ENCODE measurements at places on chromosomes 7 and 10.

DNA sequence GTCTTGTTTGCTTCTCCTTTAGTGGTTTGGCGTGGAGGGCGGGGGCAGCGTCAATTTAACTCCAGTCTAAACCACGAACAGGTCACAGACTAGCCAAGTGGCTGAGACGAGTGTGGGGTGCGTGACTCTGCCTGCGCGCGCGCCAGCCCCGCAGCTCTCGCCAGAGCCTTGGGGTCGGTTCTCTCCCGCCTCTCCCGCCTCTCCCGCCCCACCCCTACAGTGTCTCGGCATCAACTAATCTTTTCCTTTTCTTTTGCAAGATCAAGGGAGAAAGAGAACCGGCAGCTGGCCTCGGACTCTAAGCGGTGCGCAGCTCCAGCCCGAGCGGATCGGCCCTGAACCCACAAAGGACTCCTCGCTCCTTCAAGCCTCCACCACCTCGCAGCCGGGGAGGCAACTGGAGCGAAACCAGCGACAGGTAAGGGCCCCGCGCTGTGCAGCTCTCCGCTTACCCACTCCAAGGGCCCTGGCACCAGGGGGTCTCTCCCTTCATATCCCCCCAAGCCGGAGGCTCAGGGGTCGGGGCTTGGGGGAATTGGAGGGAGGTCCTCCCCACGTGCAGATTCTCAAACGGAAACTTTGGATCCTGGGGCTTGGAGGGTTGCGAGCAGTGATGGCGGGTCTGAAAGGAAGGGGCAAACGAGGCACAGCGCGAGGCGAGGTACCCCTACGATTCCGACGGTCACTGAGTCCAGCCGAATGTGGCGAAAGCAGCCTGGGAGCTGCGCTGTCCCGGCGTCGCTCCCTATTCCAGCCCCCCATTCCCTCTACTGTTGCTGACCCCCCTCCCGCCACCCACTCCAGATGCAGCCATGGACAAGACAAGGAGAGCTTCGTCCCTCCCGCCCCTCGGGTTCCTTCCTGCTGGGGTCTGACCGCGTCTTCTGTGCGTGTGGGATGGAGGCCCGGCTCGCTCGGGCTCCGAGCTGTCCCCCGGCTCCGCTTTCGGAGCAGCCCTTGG, 829 bp downstream of the CHRM2 start:
- DNase-seq: no peak

DNA sequence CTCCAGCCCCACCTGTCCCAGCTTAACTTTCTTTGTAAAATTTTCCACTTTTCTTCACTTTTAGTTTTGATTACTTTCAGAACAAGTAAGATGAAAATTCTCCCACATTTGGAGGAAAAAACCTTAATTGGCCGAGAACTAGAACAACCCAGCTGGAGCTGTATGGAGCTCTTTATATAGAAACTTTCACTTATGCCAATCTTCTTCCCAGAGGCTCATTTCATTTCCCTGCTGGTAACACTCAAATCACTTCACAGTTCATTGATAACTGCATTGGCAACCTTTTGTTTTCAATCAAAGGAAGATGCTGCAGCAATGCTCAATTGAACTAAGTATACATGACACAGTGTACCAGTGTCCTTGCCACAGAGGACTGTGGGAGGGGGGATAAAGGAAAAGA, 176.2 kb upstream of the NOBOX start:
- no peak for DNase-seq

- no peak for DNase-seq
Measured at GRCh38 chr10:89115876-89116627, 91.1 kb downstream of the CH25H start.

- DNase-seq: no peak
Measured at GRCh38 chr10:68553138-68553537, 7.0 kb upstream of the TET1 start.

GRCh38 chr7:74429153-74429747, 24.5 kb upstream of the GTF2IRD1 start:
- no peak for DNase-seq

DNA sequence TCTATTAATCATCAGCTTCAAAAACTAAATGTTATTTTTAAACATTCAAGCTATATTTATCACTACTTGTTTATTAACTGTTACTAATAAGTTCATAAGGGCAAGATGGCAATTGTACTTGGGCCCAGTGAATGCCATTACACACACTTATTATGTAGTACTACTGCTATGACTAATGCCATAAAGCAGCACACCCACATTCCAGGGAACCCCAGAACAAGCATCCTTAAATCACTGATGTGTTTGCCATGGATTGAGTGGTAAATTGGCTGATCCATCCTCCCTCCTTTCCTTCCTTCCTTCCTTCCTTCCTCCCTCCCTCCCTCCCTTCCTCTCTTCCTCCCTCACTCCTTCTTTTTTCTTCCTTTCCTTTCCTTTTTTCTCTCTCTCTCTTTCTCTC, 37.4 kb upstream of the RSU1 start:
- no peak for DNase-seq

DNA sequence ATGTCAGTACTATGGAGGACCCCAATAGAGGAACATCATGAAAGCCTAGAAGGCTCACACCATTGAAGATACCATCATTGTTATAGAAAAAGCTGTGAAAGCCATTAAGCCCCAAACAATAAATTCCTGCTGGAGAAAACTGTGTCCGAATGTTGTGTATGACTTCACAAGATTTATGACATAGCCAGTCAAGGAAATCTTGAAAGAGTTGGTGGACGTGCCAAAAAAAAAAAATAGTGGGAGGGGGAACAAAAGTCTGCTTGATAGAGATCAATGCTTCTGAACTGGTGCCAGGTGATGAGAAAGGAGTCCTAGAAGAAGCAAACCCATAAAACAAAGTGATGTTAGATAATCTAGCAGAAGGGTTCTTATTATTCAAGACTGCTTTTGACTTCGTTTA, 41.2 kb downstream of the RALA start:
- no peak for DNase-seq

DNA sequence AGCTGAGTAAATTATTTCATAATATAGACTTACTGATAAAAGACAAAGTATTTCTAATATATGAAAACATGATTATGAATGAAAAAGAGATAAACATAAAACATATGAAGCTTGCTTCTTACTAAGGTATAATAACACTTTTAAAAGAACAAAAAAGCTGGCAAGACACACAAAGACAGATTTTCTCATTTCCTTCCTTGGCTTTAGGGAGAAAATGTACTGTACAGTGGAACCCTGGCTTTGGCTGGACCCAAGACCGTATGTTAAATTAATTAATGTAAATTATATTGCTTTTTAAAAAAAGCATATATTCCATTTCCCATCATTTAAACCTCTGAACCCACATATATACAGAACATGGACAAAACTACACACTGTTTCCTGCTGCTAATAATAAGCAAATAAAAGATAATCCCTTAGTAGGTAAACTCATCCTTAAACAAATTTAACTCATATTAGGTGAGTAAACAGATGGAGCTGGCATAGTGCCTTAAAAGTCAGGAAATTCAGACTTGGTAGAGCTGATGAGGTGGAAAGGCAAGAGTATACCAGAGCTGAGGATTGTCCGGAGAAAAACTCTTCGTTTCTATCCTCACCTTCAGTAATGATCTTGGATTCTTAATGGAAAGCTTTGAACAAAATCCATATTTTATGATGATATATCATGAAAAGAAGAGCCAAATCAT, 1016.4 kb upstream of the KCND2 start:
- no peak for DNase-seq

GRCh38 chr7:134619627-134620331, 26.9 kb upstream of the BPGM start:
- no peak for DNase-seq

- peak; percentile 49 for DNase-seq
Measured at GRCh38 chr7:43108255-43109011, 4.0 kb upstream of the HECW1 start.

DNA sequence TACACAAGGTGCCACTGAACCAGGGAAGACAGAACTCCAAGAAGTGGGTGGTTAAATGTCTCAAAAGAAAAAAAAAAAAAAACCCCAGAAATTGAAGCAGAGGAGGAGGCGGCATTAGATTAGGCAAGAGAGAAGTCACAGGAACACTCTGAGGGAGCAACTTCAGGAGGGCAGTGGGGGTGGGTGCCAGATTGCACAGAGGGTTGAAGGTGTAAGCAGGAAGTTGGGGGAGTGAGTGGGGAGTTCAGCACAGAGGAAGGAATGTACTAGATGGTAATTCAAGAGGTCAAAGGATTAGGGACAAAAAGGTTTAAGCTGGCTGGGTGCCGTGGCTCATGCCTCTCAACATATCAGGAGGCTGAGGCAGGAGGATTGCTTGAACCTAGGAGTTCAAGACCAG, 110.0 kb upstream of the PDLIM1 start:
- DNase-seq: no peak

DNA sequence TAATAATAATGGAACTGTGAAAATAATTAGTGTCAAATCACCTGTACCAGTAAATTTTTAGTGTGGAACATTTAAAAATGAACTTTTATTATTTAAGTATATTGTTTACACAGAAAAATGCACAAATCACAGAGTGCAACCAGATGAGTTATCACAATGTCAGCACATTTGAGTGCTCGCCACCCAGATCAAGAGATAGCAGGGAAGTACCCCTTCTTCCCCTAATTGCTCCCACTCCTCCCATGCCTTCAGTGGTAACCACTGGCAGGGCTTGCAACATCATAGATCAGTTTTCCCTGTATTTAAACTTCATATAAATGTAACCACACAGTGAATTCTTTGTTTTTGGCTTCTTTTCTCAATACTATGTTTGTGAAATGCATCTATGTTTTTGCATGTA, 7.8 kb upstream of the GPR141 start:
- DNase-seq: no peak

GRCh38 chr10:71719464-71720201, at the start of gene C10orf105:
Gene C10orf105 (minus strand): TSS chr10:71719778. CDS start chr10:71716337, 3,441 bp downstream.
- DNase-seq: no peak

GRCh38 chr7:95467912-95468607, 17.7 kb upstream of the ASB4 start:
- no peak for DNase-seq

GRCh38 chr10:84965468-84965867, 637.1 kb downstream of the CCSER2 start:
- DNase-seq: no peak

GRCh38 chr7:149291781-149292461, 29.9 kb downstream of the ZNF783 start:
- DNase-seq: no peak

GRCh38 chr7:18962031-18962430, 155.4 kb downstream of the TWIST1 start:
- no peak for DNase-seq

DNA sequence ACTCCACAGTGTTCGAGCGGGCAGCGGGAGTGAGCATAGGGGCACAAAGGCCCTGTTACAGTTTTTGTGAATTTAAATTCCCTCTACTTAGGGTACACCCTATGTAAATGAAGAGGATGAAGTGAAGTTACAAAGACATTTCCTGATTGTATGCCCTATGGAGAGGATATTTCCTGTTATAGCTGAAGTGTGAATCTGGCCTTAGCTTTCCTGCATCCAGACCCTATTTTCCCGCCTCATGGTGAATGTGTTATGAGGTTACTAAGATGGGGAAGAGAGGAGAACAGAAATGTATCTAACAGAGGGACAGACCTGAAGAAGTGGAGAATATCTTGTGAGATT, 37.8 kb upstream of the COMMD3 start:
- no peak for DNase-seq

DNA sequence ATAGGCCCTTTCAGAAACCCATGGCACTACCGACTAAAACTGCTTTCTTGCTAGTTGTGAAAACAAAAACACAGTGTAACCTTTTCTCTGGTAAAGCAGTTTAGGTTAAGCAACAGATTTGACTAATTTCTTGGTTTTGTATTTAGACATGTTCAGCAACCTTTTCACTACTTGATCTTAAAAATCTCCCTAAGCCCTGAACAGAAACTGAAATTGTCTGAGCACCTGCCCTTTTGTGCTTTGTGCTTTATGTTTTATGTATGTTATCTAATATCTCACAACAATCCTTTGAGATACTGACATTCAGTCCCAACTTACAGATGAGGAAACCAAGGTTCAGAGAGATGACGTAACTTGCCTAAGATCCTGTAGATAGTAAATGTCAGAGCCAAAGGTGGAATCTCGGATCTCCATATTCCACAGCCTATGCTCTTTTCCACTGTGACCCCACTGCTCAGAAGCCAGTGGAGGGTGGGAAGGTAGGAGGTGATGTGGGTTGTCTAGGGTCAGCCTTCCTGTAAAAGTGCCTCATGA, 146.6 kb downstream of the LCOR start:
- no peak for DNase-seq

DNA sequence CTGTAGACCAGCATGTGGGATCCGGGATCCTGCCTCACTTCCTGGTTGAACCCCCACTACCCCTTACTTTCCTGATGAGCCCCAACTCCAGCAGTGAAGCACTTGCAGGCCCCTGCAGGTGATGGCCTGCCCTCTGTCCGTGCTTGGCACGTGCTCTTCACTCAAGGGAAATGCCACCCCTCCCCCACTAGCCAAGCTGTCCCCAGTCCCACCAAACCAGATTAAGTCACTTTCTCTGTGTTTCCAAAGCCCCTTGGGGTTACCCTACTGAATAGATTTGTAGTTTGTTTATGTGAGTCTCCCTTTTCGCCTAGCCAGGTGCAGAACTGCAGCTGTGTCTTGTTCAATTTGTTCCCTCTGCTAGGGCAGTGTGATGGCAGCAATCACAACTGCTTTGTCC, 121.7 kb downstream of the WDFY4 start:
- DNase-seq: no peak

DNA sequence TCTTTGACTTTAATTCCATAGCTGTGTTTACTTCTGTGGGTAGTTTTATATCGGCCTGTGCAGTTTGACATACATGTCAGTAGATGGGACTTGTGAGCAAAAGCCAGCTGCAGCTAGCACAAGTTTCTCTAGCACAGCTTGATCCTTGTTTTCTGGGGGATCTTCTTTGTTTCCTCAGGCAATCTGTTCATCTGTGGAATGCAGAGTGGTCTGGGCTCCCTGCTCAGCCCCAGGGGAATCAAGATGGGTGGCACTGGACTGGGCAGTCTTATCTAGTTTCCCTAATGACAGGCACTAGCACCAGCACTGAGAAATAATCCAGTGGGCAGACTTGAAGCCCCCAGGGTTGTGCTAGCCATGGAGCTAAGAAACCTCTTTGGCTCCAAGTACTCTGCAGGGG, 40.8 kb downstream of the CYP2C19 start:
- DNase-seq: no peak

GRCh38 chr7:73717991-73718405, 1.5 kb downstream of the STX1A start:
- DNase-seq: peak; percentile 55

- DNase-seq: peak; percentile 54
Measured at GRCh38 chr10:95865814-95866466, 41.8 kb upstream of the CC2D2B start.

DNA sequence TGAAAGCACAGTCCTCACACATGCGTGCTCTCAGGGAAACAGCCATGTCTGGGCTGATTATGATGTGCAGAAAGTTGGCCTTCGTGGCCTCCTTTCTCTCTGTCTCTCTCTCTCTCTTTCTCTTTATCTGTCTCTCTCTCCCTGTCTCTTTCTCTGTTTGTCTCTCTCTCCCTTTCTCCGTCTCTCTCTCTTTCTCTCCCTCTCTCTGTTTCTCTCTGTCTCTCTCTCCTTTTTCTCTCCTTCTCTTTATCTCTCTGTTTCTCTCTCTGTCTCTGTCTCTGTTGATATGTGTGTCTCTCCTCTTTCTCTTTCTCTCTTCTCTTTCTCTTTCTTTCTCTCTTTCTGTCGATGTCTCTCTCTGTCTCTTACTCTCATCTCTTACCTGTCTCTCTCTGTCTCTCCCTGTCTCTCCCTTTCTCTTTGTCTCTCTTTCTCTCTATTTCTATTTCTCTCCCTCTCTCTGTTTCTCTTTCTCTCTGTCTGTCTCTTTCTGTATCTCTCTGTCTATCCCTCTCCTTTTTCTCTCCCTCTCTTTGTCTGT, 105.4 kb upstream of the MPP7 start:
- no peak for DNase-seq

- no peak for DNase-seq
Measured at GRCh38 chr7:73547841-73548240, 9.6 kb downstream of the BCL7B start.
